ENCODE measurements at places on chromosomes 7 and 10.

GRCh38 chr7:107043491-107043890 lies 1.0 kb upstream of the PRKAR2B start:
- no peak for DNase-seq

GRCh38 chr7:105691680-105692564 lies 110.6 kb upstream of the EFCAB10 start:
- no peak for DNase-seq

DNA sequence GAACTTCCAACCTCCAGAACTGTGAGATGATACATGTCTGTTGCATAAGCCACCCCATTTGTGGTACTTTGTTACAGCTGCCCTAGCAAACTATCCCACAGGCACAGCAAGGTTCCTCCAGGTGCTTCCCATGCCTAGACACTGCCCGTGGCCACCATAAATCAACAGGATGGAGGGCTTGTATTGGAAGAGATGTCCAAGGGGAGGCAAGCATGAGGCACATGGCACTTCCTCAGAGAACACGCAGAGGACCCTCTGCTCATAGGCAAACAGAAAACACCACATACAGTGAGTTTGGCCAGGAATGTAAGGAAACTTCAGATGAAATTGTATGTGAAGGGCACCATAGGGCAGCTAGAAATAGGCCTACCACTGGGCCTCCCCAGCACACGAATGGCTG lies 291.1 kb downstream of the GRID1 start:
- DNase-seq, result no peak

DNA sequence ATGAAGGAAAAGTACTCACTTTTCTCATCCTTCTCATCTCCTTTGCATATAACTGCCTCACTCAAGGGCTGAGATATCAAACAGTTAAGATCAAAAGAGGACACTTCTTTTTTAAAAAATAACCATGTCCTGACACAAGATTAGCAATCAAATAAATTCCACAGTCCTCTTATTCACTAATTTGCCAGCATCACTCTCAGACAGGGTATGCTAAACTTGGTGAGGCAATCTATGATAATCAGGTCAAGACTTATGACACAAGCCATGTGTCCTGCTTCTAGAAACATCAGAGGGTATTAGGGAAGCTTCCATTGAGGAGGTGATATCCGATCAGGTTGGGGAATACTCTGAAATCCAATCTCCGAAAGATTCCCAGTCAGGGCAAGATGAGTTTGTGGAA lies 10.4 kb downstream of the PANK1 start:
- DNase-seq, result no peak

GRCh38 chr10:130567011-130567410 lies 430.8 kb downstream of the GLRX3 start:
- DNase-seq, result no peak

DNA sequence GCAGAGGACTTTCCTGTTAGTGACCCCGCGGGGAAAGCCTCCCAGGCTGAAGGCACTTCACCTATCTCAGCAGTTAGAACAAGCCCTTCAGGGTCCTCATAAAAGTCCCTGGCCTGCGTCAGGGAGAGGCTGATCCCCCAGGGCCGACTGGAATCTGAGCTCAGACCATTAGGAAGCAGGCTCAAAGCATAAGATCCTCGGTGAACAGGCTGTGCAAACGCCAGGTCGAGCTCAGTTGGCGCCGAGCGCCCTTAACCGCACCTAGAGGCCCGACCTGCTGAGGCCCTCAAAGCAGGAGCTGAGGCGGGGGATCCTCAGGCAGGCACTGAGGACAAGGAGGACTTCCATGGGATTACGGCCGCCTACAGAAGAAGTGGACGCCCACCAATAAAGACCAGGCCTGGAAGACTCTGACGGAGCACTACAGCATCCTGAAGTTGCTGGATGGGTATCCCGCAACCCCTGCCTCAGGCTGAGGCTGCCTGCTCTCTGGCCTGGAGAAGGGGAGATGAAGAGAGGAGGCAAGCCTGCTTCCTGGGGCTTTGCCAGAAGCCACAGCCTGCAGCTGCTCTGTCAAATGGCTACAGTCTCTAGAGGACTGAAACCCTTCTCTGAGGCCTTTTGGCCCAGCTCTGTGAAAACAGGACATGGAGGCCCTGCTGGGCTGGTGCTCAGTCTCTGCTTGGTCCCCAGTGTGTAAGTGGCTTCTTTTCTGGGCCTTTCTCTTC lies 29.9 kb downstream of the LIPJ start:
- DNase-seq, result no peak

DNA sequence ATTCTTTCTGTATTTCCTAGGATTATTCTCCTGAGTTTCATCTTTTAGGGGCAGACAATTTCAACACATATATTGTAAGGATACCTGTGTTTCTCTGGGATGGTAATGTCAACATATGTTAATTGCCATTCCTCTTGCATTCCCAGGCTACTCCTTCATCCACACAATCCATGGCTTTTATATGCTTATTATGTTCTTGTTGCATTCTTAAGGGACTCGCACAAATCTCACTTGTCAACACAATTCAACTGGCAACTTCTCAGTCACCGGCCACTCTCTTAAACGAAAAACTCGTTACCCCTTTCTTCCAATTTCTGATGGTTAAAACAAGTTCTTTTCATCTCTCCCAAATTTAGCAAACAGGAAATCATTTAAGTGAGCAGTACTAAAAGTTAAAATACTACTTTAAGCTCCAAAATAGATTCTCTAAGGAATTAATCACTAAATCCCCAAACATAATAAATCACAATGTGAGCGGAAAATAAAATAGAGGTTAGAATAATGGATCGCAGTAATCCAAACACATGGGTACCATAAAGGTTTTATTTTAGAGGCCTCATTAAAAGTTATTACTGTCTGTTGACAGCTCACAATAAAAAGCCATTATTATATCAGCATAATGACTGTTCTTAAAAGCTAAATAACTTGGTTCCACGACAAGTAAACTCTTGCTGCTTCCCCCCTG lies 223.2 kb downstream of the ELMO1 start:
- DNase-seq, result no peak

DNA sequence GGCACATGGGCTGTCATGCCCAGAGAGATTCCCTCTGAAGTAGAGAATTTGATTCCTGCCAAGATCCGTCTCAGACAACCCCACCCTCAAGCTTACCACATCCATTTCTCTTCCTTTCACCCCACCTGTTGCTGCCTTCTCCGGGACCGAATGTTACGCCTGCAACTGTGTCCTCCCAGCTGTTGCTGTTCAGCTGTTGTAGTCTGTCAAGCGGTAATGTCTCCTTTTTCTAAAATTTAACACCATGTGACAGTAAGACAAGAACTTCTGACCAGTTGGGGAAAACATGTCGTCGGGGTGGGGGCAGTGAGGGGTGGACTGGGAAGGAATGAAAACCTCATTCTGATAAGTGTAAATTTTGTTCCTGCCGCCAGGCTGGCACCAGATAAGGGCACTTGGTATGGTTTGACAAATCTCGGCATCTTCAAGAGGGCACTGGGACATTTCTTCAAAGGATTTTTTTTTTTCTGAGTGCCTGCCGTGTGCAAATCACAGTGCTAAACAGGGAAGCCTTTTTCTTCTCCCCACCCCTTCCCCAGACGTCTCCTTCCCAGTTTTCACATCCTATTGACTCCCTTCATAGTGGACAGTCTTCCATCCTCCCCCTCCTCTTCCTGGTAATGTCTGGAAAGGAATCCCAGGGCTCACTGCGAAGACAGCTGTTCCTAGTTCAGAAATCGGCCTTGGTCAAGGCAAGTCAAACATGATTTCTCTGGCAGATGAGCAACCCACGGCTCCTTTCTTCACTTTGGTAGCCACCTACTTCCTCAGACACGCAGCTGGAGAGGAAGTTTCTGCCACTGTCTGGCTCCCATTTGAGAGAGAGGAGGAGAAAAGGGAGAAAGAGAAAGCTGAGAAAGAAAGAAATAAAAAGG lies 5.0 kb upstream of the CELF2 start:
- DNase-seq, result no peak

- DNase-seq, result peak; percentile 6
Observed at GRCh38 chr10:3159152-3159551, 13.4 kb downstream of the PITRM1 start.

- no peak for DNase-seq
Observed at GRCh38 chr7:19001854-19002253, 115.6 kb downstream of the TWIST1 start.

DNA sequence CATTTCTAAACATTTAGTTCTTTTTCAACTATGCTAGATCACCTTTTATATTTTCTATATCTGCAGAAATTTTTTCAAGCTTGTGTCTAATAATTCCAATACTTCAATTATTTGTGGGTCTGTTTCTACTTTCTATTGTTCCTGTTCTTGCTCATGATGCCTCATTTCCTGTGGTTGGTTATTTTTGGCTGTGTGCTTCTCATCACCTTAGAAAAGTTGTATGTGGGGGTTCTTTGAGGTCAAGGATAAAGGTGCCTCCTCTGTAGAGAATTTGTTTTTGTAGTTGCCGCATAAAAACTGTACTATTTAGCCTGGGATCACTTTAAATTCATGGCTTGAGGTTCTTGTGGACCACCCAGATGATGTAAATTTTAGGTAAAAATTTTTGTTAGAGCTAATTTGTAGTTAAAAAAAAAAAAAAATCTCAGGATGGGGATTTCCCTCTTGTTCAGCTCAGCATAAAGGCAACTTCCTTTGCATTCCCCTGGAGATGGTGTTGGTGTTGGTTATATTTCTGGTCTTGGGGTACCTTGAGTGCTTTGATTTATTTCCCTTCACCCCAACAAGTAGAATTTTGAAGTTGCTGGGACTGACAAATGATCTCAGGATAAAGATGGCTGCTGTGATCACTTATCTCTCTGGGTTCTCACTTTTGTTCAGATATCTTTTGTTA lies 27.0 kb upstream of the JAZF1 start:
- no peak for DNase-seq

DNA sequence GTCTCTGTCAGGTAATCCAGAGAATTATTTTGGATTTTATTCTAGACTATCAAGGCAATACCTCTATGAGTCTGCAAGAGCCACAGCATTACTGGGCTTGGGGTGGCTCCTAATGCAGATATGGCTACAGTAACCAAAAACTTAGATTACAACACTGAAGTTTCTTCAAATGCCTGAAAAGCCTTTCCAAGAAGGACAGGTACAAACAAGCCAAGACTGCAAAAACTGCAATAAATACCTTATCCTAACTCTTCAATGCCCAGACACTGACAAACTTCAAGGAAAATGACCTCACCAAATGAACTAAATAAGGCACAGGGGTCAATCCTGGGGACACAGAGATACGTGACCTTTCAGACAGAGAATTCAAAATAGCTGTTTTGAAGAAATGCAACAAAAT lies 82.0 kb downstream of the TES start:
- DNase-seq, result no peak

GRCh38 chr7:134044682-134045081 lies 82.5 kb upstream of the LRGUK start:
- DNase-seq, result no peak

DNA sequence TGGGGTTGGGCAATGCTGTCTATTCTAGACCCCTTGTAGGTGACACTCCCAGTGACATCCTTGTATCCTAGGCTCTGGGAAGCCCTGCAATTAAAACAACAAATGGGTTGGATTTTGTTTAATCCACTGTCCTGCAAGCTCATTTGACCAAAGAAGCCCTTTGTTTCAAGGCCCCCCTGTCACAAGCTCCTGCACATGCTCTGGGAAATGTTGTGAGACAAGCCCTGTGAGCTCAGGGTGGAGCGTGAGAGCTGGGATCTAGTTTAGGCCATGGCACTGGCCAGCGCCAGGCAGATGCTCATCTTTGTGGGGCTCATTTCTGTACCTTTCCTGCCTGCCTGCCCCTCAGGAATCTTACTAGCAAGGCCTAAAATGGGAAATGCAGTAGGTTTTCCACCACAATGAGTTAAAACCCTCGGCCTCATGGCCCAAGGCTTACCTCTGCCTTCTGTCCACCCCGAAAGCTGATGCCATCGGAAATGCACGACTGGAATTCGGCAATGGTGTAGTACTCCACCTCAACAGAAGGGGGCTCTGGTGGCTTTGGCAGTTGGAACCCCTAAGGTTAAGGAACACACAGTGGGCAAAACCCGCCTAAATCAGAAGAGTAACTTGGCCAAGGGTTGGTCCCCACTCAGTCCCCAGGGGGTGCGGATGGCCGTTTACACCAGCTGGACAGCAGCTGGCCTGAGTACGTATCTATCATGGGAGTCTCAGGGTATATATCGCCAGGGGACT lies 112.0 kb downstream of the NEURL1 start:
- no peak for DNase-seq

- no peak for DNase-seq
Observed at GRCh38 chr10:132368881-132369635, 27.9 kb upstream of the PWWP2B start.

DNA sequence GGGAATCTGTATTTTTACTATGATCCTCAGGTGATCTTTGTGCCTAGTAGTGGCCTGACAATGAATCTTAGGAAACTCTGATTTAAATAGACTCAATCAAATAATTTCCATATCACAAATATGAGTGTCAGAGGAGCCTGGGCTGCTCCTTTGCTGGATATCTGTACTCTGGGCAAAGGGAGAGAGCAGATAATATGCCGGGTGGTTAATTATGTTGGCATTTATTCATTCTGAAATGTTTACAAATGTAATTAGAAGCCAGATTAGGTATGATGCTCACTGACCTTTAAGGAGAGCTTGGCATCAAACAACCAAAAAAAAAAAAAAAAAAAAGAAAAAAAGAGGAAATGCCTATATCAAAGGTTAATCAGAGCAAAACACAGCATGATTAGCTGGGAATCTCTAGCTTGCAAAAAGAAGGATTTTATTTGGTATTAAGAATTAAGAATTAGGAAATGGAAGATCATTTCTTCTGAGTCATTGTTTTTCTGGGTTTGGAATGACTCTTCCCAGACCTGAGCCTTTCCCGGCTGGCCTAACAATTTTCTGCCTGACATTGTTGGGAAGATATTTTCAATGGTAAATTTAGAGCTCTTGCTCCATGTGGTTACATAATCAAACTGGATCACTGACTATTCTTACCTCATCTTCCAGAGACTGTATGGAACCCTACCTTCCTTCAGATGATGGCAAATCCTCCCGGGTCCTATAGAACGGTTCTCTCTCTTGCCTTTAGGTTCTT lies 365.3 kb downstream of the REEP3 start:
- no peak for DNase-seq

DNA sequence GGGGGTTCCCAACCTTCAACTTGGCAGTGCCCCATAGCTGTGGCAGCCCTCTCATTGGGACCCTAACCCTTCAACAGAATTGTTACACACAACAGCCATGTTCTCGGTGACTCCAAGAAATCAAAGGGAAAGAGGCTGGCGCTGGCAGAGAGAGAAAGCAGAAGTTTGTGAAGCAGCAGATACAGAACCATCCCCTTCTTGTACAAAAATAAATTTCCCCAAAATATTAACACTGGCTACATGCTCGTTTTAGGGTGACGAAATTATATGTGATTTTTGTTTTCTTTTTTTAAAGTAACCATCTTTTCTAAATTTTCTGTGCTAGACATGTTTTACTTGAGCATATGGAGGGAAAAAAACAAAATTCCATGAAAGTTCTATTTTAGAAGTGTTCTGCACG lies 45.2 kb upstream of the SAMD8 start:
- DNase-seq, result no peak

- DNase-seq, result no peak
Observed at GRCh38 chr10:83218205-83218604, 921.1 kb upstream of the GHITM start.

GRCh38 chr7:76217942-76218566 lies 16.4 kb downstream of the SRRM3 start:
- DNase-seq, result no peak
